Naive thymus-derived CD4-positive, alpha-beta T cell (primary cell): ENCODE measurements at places on chromosomes 7 and 10. TPM values are rescaled to one million over a fixed set of nuclear protein-coding genes. Genes with fewer than 3 reads are reported as not detected.

- H3K27me3 ChIP-seq, result no peaks in the 10 kb centered on the region
- H3K36me3 ChIP-seq, result no peaks in the 10 kb centered on the region
- no peak for DNase-seq
- no peaks in the 10 kb centered on the region for H3K4me1 ChIP-seq
These were observed 269.4 kb downstream of the NXPH1 start for GRCh38 chr7:8702807-8703206.

- H3K4me1 ChIP-seq, result peaks cover 37% of the 10 kb centered on the region
- H3K27ac ChIP-seq, result peak overlapping the region; percentile 52
- no peak for DNase-seq
- no peaks in the 10 kb centered on the region for H3K27me3 ChIP-seq
- H3K36me3 ChIP-seq, result no peaks in the 10 kb centered on the region
These were observed 6.4 kb downstream of the CCSER2 start for GRCh38 chr10:84334811-84335210.

NEUROD6 gene
- total RNA-seq, result not detected

- H3K27ac ChIP-seq, result no peak overlapping the region
- no peak for DNase-seq
These were observed 31.2 kb downstream of the ARMH3 start for GRCh38 chr10:102024799-102025198.

DNA sequence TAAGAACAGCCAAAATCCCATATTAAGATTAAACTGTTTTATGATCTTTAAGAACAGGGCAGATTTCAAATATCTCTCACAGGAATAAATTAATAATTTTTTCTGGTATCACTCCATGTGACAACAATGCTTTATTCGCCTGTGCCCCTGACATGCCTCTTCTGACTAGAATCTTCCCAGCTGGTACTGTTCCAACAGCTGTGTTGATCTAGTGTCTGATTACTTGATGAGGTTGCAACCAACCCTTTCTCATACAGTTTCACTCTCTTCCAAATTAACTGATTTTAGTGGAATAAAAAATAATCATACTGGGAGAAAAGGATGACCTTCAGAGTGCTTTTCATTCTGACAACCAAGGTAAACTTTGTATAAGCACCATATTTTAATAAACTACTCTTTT is 151.9 kb downstream of the CHRM2 start:
- no peaks in the 10 kb centered on the region for H3K36me3 ChIP-seq
- no peak overlapping the region for H3K4me3 ChIP-seq
- H3K27ac ChIP-seq, result no peak overlapping the region

CD36 gene
- 3.0 TPM for total RNA-seq

OPN4 gene
- not detected for total RNA-seq

EIF4H gene
- total RNA-seq, result 177 TPM

- DNase-seq, result no peak
- no peaks in the 10 kb centered on the region for H3K27me3 ChIP-seq
- peaks cover 2% of the 10 kb centered on the region for H3K36me3 ChIP-seq
- no peak overlapping the region for H3K4me3 ChIP-seq
These were observed 5.2 kb upstream of the FRA10AC1 start for GRCh38 chr10:93707623-93708022.

- H3K4me1 ChIP-seq, result no peaks in the 10 kb centered on the region
- no peaks in the 10 kb centered on the region for H3K27me3 ChIP-seq
- no peaks in the 10 kb centered on the region for H3K36me3 ChIP-seq
- no peak overlapping the region for H3K4me3 ChIP-seq
These were observed 149.8 kb upstream of the PRKCQ start for GRCh38 chr10:6729861-6730344.

DNA sequence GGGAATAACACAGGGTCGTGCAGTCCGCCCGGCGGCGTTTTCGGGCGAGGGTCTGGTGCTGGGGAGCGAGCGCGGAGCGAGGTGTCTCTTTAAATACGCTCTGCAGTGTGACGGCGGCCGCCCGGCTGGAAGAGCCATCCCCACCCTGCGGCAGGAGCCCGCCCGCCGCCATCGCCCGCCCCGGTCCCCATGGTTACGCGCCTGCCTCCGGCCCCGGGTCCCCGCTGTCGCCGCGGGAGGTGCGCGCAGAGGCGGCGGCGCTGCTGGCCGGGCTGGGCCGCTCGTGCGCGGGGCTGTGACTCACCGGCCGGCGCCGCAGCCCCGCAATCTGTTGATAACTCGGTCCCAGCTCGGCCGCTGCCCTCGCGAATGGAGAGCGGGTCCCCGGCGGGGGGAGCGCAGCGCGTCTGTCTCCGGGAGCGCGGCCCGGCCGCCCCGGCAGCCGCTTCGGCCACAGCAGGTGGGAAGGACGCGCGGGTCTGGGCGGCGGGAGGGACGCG is at the start of gene ADGRA1:
TSS of gene ADGRA1 (plus strand) at position 246 of the 500 bp plus-strand sequence. CDS start 986 bp downstream, outside the sequence.
- H3K27me3 ChIP-seq, result no peaks in the 10 kb centered on the region
- DNase-seq, result no peak
- no peak within 1 kb of the TSS for H3K27ac ChIP-seq
- H3K4me3 ChIP-seq, result no peak within 1 kb of the TSS
- H3K4me1 ChIP-seq, result no peaks in the 10 kb centered on the region

FGFR2 gene
- total RNA-seq, result not detected

LIPJ gene
- total RNA-seq, result not detected in 2 replicates

GRCh38 chr10:42952349-42952748 is 124.5 kb upstream of the RET start:
- H3K4me1 ChIP-seq, result no peaks in the 10 kb centered on the region
- H3K27me3 ChIP-seq, result no peaks in the 10 kb centered on the region
- H3K36me3 ChIP-seq, result no peaks in the 10 kb centered on the region
- H3K27ac ChIP-seq, result no peak overlapping the region
- DNase-seq, result no peak

- H3K27ac ChIP-seq, result no peak overlapping the region
- H3K27me3 ChIP-seq, result no peaks in the 10 kb centered on the region
- H3K4me1 ChIP-seq, result no peaks in the 10 kb centered on the region
- DNase-seq, result no peak
- no peaks in the 10 kb centered on the region for H3K36me3 ChIP-seq
These were observed 62.9 kb upstream of the VKORC1L1 start for GRCh38 chr7:65809982-65810288.

DNA sequence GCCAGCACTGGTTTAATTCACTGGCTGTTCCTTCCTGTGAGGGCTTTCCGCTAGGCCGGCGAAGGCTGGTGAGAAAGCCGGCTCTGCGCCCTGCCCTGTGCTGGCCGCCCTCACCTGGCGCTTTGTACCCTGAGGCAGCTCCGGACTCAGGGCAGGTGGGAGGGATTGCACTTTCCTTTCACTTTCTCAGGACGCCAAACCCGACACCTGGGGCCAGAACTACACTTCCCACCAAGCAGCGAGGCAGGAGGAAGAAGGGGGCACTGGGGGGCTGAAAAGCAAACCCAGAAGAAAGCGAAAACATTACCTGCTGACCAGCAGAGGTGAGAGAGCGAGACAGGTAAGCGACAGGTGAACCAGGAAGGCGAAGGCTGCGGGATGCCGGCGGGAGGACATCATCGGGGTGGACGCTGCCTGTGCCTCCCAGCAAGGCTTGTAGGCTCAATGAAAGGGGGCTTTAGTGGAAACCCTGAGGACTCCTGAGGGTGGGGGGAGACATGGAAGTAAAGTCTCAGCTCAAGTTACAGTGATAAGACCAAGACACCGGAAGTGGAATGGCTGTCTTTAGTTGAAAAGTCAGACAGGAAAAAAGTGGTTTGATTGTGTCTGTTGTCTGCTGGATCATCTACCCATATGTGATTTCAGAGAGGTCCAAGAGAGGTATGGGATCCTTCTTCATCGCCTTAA is at the start of gene RAB19:
TSS of gene RAB19 (plus strand) at position 181 of the 687 bp plus-strand sequence. CDS start 3,589 bp downstream, outside the sequence.
- peaks cover 8% of the 10 kb centered on the region for H3K4me1 ChIP-seq
- peaks cover 10% of the 10 kb centered on the region for H3K36me3 ChIP-seq
- peak; percentile 56 for DNase-seq
- H3K27me3 ChIP-seq, result no peaks in the 10 kb centered on the region
- peak within 1 kb of the TSS; percentile 87 for H3K27ac ChIP-seq

FRAT1 gene
- total RNA-seq, result 21.8 TPM

ADRA2A gene
- not detected for total RNA-seq

DNA sequence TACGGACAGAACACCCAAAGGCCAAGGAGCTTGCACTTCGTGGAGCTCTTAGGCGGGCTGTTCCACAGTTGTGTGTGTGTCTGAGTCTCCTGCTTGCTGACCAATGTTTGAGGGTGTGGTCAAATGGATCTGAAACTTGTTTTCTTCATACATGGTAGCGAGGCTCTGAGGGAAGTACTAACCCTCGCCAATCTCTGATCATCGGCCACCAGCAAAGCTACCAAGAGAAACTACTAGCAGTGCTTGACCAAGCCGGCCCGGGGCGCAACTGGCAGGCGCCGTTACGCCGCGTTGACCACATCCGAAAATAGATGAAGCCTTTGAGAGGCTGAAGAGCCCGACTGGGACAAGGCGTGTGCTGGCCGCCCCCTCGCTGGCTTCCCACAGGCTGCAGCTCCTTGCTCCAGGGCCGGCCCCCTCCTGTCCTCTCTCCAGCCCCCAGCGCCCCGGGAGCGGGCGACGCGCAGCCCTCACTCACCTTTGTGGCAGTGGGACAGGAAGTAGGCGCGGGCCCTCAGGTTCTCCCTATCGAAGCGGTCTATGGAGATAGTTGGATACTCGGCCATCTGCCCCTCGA is 384 bp downstream of the DCLRE1C start:
- peaks cover 28% of the 10 kb centered on the region for H3K4me1 ChIP-seq
- H3K27me3 ChIP-seq, result no peaks in the 10 kb centered on the region
- peak overlapping the region; percentile 78 for H3K27ac ChIP-seq
- H3K36me3 ChIP-seq, result no peaks in the 10 kb centered on the region
- peak; percentile 26 for DNase-seq
- peak overlapping the region; percentile 97 for H3K4me3 ChIP-seq

HKDC1 gene
- total RNA-seq, result 4.8 TPM

PRTFDC1 gene
- 1.7 TPM for total RNA-seq

GRCh38 chr7:25720427-25720826 is 431.6 kb upstream of the NFE2L3 start:
- H3K27ac ChIP-seq, result no peak overlapping the region
- no peak for DNase-seq
- no peaks in the 10 kb centered on the region for H3K36me3 ChIP-seq

DNA sequence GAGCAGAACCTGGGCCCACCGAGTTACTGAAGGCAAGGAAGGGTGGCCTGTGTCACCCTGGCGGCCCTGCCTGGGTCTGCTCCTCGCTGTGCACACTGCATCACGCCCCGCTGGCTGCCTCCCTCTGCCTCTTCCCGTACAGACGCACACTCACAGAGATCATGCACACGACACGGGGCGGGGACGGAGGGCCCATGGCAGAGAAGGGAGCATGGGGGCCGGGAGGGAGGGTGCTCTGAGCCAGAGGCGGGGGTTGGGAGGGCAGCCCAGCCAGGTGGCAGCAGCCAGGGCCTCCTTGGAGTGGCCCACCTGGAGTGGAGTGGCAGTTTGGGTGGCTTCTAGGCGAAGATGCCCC is 16.6 kb downstream of the BUD23 start:
- H3K27me3 ChIP-seq, result no peaks in the 10 kb centered on the region
- no peak overlapping the region for H3K4me3 ChIP-seq
- no peak overlapping the region for H3K27ac ChIP-seq
- DNase-seq, result no peak
- peaks cover 6% of the 10 kb centered on the region for H3K36me3 ChIP-seq
- H3K4me1 ChIP-seq, result no peaks in the 10 kb centered on the region

DNA sequence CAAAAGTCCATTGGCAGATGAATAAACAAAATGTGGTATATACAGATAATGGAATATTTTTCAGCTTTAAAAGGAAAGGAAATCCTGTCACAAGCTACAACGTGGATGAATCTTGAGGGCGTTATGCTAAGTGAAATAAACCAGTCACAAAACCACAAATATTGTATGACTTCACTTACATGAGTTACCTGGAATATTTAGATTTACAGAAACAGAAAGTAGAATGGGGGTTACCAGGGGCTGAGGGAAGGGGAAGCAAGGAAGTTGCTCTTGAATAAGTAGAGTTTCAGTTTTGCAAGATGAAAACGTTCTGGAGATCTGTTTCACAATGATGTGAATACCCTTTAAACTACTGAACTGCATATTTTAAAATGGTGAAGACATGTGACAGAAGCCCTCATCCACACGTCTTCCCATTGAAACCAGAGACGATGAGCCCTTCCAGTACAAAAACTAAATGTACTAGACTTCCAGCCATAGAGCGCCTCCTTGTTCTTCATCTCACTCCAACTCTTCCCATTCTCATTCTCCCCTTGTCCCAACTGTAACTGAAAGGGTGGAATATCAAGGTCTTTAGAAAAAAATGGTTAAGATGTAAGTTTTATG is 62.4 kb downstream of the MICU1 start:
- no peak overlapping the region for H3K4me3 ChIP-seq

GRCh38 chr7:149021725-149022062 is 6.6 kb downstream of the PDIA4 start:
- no peak overlapping the region for H3K27ac ChIP-seq
- H3K36me3 ChIP-seq, result no peaks in the 10 kb centered on the region
- H3K4me1 ChIP-seq, result peaks cover 13% of the 10 kb centered on the region
- no peaks in the 10 kb centered on the region for H3K27me3 ChIP-seq
- H3K4me3 ChIP-seq, result no peak overlapping the region

ICA1 gene
- total RNA-seq, result 0.74 and 3.3 TPM in 2 replicates

FAM241B gene
- 13.9 TPM for total RNA-seq

PLEKHS1 gene
- 0.07 and 0.08 TPM in 2 replicates for total RNA-seq

- H3K4me3 ChIP-seq, result no peak overlapping the region
- H3K27me3 ChIP-seq, result no peaks in the 10 kb centered on the region
- H3K4me1 ChIP-seq, result no peaks in the 10 kb centered on the region
- no peak for DNase-seq
These were observed 400.9 kb upstream of the SEMA3D start for GRCh38 chr7:85587785-85588184.

- no peaks in the 10 kb centered on the region for H3K4me1 ChIP-seq
- no peak for DNase-seq
- H3K27ac ChIP-seq, result no peak overlapping the region
- no peak overlapping the region for H3K4me3 ChIP-seq
- H3K27me3 ChIP-seq, result no peaks in the 10 kb centered on the region
- H3K36me3 ChIP-seq, result no peaks in the 10 kb centered on the region
These were observed 120.9 kb downstream of the SLC16A9 start for GRCh38 chr10:59588791-59589190.

DNA sequence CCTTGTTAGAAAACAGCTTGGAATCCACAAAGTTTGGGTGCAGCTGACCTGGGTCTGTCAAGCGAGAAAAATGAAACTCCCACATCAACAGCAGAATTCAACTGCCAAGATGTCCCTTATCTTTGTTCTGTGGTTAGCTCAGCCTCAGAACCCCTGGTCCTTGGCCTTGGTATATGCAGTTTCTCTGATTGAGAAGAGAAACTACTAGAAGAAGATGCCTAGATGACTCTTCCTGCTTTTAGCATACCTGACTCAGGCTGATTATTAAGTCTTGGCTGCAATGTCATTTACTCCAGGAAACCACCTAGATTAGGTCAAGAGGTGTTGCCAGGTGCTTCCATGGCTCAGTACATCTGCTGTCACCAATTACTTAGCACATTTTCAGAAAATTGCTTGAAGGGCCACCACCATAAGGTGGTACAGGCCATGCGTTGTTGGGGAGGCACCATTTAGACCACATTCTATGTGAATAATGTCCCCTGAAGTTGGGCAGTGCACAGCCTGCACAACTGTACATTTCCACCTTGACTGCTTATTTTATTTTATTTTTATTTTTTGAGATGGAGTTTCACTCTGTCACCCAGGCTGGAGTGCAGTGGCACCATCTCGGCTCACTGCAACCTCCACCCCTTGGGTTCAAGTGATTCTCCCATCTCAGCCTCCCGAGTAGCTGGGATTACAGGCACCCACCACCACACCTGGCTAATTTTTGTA is 59.4 kb upstream of the ZNF438 start:
- H3K36me3 ChIP-seq, result no peaks in the 10 kb centered on the region
- H3K27ac ChIP-seq, result no peak overlapping the region
- no peak for DNase-seq
- no peaks in the 10 kb centered on the region for H3K4me1 ChIP-seq
- H3K27me3 ChIP-seq, result no peaks in the 10 kb centered on the region
